ENCODE measurements at places on chromosomes 1 and 21. TPM values are rescaled to one million over a fixed set of nuclear protein-coding genes. Genes with fewer than 3 reads are reported as not detected.

DAB1 gene
- total RNA-seq: 1.5 TPM

BATF3 gene
- 0.64 TPM for total RNA-seq

SMG5 gene
- 71.6 TPM for total RNA-seq

FAM131C gene
- total RNA-seq: not detected

DNA sequence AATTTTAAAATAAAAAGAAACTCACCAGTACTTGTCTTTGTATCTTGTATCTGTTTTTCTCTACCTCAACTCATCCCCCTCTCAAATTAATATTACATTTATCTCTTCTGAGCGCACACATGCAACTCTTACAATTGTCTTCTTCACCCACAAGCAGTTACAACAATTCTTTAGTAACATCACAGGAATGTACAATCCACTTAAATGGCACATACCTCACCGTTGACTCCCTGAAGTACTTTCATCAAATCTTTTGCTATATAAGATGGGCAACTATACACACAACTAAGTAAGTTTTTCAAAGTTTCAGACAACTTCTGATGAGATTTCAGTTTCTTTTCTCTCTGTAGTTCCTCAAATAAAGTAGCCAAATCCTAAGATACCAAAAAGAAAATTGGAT lies 28.3 kb downstream of the HEATR1 start:
- DNase-seq: no peak

DNA sequence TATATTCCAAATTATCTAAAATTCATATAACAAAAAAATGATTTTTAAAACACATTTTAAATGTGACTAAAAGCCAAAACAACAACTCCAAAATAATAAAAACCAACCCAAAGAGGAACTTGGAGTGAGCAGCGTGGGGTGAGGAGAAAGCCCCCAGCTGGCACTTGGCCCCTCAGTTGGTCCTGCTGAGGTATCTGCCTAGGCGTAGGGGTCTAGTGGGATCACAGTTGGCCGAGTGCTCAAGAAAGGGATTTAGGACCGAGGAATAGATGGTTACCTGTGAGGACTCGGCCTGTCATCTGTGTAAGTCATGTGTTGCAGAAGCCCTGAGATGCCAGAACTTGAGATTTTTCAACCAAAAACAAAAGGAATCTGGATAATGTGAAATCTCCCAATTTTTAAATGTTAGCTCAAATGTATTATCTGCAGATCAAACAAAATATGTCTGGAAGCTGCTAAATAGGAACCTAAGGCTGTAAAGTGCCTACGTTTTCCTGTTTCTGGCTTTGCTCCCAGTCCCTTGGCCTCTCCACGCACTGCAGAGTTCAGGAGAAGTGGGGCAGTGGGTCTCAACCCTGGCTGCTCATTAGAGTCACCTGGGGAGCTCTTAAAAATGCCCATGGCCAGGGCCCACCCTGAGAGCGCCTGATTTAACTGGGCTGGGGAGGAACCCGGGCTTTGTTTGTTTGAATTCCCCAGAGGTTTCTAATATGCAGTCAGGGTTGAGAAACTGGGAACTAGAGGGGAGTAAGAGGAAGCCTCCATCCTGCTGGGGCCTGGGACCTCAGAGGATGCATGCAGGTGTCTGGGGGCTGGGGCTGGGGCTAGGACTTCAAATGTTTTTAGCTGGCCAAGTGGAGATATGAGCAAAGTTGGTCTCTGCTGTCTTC lies 38.5 kb upstream of the LDLRAP1 start:
- no peak for DNase-seq

DNA sequence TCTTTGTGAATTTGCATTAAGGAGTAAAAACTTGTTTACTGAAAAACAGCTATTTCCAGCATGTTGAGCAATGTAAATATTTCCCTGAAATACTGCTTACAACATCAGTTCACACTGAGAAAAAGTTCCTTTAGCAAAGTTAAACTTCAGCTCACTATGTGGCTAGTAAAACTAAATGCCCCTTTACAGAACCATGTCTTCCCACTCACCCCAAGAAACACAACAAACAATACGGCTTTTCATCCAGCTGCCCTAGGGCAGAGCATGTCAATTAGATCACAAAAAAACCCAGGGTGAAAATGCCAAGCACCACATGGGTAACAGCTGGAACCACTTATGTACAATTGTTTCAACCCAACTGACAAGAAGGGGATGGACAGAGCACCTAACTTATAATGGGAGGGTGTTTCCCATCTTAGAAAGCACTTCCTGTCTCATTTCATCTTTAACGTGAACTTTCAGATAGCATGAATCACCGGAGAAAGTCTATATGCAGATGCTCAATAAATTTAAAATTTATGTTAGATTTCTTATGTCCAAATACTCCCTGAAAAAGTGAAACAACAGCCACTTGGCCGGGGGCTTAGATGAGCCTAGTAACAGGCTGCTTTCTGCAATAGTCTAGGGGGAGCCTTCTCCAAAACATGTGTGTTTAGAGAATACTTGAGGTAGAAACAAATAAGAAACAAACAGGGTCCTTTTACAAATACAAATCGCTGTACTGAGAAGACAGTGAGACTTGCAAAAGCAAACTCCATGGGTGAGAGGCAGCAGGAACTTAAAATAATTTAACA lies 6.6 kb downstream of the NID1 start:
- DNase-seq: no peak

DNA sequence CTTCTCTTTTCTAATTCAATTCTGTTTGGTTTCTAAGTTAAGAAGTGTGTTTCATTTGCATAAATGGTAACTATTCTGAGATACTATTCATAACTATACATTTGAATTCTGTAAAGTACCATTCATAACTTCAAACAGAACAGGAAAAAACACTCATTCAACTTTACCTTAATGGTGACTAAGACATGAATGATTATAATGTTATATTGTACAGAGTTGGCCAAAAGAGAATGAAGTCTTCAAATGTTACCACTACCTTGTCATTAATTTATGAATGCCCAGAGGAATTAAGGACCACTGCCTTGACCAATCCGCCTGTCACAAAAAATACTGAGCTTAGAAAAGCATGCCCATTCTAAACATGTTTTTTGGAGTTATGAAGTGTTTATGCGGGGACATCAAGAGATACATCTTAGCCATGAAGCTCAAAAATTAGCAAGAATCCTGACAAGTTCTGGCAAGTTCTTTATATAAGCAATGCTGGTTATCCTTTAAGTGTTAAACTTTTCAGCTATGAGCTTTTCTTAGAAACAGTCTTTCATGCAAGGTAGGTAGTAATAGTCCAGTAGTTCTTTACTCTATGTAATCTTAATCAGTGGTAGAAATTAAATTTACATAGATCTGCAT lies 7.9 kb downstream of the WASF2 start:
- no peak for DNase-seq

DNA sequence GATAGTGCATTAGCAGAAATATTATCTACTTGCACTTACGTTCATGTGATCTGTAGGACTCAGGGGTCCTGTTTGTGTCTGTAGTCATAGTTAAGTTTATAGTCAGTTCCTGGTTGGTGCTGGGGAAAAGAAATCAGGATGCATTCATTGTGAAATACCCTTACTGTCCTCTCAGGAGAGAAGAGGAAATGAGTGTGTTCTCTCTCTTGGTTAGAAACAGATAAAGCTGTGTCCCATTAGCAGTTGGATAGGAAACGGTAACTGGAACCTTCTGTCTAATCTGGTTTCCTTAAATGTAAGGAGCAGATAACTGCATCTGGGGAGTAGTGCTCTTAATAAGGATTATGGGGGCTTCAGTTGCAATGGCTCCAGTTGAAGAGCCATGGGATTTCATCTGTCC lies 8.9 kb downstream of the SDCCAG8 start:
- no peak for DNase-seq

DNA sequence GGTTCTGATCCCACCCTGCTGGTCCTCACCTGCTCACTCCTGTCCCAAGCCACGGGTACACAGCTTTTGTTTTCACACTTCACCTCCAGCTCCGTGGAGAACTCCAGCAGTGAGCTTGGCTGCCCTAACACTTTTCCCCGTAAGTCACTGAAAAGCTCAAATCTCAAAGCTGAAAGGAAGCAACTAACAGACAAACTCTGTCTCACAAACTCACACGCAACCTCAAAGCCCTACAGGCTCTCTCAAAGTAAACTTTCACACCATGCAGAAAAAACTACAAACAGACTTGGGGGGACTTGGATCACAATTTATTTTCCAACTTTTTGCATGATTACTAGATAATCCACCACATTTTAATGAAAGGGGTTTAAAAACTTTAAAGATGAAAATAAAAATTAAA lies 88.3 kb downstream of the AK5 start:
- no peak for DNase-seq

DNA sequence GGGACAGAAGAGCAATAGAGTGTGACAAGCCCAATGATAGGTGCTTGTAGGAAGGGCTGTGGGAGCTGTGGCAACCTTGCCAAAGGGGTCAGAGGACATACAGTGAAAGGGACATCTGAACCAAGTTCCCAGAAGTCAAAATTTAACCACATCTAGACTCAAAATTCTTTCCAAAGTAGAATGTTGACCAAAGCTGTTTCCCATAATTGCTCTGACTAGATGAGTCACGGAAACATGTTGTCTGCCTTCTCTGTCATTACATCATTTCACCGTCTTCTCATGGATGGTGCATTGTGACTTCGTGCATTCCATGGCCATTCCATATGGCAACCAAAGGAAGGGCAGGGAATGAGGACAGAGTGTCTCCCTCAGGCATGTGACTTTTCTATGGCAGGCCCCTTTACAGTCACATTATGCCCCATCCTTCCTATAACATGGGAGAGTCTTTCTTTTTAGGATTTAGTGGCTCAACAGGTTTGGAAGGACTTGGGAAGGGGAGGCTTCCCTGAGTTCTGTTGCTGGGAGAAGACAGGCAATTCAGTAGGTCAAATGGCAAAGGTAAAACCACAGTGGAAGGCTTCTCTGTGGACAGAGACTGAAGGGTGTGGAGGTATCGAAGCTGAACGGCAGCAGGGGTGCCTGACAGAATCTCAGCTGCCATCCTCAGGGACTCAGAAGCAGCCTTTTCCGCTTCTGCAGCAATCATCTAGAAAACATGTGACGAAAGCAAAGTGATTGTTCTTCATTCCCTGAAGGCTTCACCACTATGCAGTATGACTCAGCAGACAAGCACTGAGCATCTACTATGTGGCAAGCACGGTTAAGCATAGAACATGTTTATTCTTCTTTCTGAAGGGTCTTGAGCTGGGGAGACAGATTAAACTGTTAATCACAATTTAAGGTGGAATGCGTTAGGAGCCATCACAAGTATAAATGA lies 24.7 kb downstream of the NPHS2 start:
- no peak for DNase-seq

GRCh38 chr1:205963352-205964155 lies 20.3 kb upstream of the SLC26A9 start:
- no peak for DNase-seq

GRCh38 chr1:245054105-245054504 lies 100.7 kb upstream of the KIF26B start:
- DNase-seq: no peak
